ENCODE measurements at places on chromosomes 12 and 14. TPM values are rescaled to one million over a fixed set of nuclear protein-coding genes. Genes with fewer than 3 reads are reported as not detected.
A peak's percentile ranks its signal among the peaks of the same experiment; 100 is the strongest.

DRAM1 gene
- 109 TPM for total RNA-seq

DNA sequence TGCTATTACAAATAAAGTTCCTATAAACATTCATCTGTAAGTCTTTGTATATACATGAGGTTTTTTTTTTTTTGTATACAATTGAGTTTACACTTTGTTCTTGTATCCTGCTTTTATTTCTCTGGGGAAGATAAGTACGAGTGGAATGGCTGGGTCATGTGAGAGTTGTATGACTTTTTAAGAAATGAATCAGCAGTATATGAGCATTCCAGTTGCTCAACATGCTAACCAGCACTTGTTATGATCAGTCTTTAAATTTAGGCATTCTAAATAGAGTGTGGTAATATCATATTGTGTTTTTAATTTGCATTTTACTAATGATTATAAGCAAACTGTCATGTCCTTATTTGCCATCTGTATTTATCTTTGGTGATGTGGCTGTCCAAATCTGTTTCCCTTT is 44.7 kb upstream of the AMIGO2 start:
- H3K27me3 ChIP-seq: no peaks in the 10 kb centered on the region
- peaks cover 52% of the 10 kb centered on the region for H3K4me1 ChIP-seq
- H3K27ac ChIP-seq: peak overlapping the region; percentile 43
- peaks cover 32% of the 10 kb centered on the region for H3K36me3 ChIP-seq
- DNase-seq: peak; percentile 53

- H3K36me3 ChIP-seq: peaks cover 3% of the 10 kb centered on the region
- H3K4me3 ChIP-seq: no peak overlapping the region
- no peak for DNase-seq
- no peak overlapping the region for H3K27ac ChIP-seq
- no peaks in the 10 kb centered on the region for H3K4me1 ChIP-seq
- peaks cover 3% of the 10 kb centered on the region for H3K27me3 ChIP-seq
These were observed 118.8 kb upstream of the CCND2 start for GRCh38 chr12:4154672-4155225.

- H3K4me3 ChIP-seq: no peak overlapping the region
- no peaks in the 10 kb centered on the region for H3K27me3 ChIP-seq
- no peak overlapping the region for H3K27ac ChIP-seq
- no peaks in the 10 kb centered on the region for H3K36me3 ChIP-seq
- no peak for DNase-seq
These were observed 964.2 kb downstream of the NRXN3 start for GRCh38 chr14:79134361-79134760.

DNA sequence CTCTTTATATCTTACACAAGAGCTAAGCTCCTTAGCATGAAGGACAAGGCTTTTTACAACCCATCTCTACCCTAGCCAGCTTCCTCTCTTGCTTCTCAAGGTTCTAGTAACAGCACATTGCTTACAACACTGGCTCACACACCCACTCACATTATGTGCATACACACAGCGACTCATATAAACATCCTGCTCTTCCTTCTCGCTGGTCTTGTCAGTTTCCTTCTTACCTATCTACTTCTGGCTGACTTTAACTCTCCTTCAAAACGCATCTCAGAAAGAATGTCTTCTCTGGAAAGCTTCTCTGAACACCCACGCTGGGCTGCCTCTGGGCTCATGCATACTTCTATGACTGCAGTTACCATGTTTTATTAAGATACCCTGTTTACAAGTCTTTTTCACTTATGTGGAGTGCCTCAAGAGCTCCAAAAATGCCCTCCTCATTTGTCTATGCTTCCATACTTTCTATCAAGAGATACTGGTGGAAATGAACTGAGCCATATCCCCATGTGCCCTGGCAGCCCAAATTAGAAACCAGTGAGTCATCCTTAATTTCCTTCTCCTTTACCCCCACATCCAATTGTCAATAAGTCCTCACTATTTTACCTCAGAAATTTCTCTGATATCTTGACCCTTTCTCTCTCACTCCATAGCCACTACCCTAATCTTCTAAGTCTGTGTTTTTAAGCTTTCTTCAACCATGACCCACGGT is 126.9 kb upstream of the KRAS start:
- no peaks in the 10 kb centered on the region for H3K36me3 ChIP-seq
- H3K27ac ChIP-seq: peak overlapping the region; percentile 10
- DNase-seq: peak; percentile 26
- peaks cover 16% of the 10 kb centered on the region for H3K4me1 ChIP-seq
- H3K4me3 ChIP-seq: peak overlapping the region; percentile 49
- H3K27me3 ChIP-seq: peaks cover 4% of the 10 kb centered on the region

- no peaks in the 10 kb centered on the region for H3K27me3 ChIP-seq
- no peaks in the 10 kb centered on the region for H3K36me3 ChIP-seq
- peaks cover 26% of the 10 kb centered on the region for H3K4me1 ChIP-seq
- DNase-seq: no peak
- no peak overlapping the region for H3K4me3 ChIP-seq
These were observed 395.2 kb downstream of the PAWR start for GRCh38 chr12:79295572-79295971.

DNA sequence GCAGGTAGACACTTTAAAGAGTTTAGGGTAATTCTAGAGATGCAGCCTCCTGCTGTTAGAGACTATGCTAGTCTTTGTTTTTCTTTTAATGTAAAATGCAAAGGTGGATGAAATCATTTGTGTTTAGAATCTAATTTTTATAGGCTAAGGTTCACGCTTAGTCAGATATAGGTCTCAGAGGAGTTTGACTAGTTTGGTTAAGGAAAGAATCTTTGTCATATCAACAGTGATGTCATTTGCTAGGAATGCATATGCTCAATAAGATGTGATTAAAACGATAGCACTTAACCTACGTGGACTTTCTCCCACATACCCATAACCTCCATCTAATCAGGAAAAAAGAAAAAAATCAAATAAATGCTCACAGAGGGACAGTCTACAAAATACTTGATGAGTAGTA is 859.3 kb upstream of the ATXN7L3B start:
- DNase-seq: no peak
- no peak overlapping the region for H3K27ac ChIP-seq
- no peaks in the 10 kb centered on the region for H3K27me3 ChIP-seq
- H3K36me3 ChIP-seq: no peaks in the 10 kb centered on the region
- H3K4me3 ChIP-seq: no peak overlapping the region

SALL2 gene
- 2.3 TPM for total RNA-seq

DNA sequence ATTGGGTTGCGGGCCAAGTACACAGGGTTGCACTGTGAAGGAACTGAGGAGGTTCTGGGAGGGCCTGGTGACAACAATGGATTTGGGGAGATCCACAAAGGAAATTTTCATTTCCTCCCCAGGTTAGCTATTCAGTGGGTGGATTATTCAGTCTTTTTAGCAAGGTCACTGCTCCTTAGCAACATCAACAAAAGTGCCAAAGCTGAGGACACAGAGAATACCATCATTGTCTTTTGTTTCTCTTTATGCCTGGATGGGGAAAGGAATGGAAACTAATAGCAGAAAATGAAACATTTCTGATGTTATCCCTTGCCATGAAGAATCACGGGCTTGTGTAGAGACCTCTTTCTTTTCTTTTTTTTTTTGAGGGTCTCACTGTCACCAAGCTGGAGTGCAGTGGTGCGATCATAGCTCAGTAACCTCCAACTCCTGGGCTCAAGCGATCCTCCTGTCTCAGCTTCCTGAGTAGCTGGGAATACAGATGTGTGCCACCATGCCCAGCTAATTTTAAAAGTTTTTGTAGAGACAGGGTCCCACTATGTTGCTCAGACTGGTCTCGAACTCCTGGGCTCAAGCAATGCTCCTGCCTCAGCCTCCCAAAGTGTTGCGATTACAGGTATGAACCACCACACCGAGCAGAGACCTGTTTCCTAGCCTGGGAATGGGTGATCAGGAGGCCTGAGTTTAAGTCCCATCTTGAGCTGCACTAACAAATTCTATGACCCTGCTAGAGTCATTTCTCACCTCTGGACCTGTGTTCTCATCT is 6.5 kb downstream of the PPP1R3E start:
- no peak for DNase-seq
- H3K4me3 ChIP-seq: no peak overlapping the region
- H3K36me3 ChIP-seq: no peaks in the 10 kb centered on the region
- H3K4me1 ChIP-seq: peaks cover 53% of the 10 kb centered on the region
- peaks cover 5% of the 10 kb centered on the region for H3K27me3 ChIP-seq

DNA sequence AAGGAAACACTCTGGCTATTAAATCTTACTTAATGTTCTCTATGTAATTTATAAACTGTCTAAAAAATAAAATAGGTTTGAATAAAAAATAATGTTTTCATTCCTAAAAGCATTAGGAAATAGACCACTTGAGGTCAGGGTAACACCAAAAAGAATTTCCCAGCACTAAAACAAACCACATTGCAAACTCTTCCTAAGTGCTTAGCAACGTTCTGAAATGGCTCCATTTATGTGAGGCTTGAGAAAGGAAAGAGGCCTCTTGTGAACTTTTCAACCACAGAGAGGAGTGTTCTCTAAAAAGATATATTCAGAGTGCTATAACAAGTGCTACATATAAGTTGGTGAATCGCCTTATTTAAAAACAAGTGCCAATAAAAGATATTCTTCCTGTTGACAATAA is 42.7 kb downstream of the ALX1 start:
- no peaks in the 10 kb centered on the region for H3K27me3 ChIP-seq
- H3K36me3 ChIP-seq: no peaks in the 10 kb centered on the region
- no peaks in the 10 kb centered on the region for H3K4me1 ChIP-seq
- DNase-seq: no peak
- H3K27ac ChIP-seq: no peak overlapping the region

Measured in HFFc6 (cell line).